ENCODE measurements at places on chromosomes 2 and 18.

DNA sequence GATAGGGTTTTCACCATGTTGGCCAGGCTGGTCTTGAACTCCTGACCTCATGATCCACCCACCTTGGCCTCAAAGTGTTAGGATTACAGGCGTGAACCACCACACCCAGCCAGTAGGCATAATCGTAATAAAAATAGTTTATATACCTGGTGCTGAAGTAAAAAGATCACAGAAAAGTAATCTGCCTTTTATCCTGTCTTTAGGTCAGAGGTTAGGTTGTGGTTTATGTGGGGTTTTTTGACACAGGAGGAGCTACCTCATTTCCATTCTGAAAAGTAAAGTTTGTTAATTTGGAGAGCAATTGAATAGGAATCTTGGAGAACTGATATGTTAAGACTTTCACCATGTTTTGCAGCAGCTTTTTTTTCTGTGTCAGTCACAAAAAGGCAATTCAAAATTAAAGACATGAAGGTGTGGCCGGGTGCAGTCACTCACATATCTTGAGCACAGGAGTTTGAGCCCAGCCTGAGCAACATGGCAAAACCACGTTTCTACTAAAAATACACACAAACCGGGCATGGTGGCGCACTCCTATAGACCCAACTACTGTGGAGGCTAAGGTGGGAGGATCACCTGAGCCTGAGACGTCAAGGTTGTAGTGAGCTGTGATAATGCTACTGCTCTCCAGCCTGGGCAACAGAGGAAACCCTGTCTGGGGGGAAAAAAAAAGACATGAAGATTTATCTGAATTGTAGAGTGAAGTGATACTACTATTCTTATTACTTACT lies 31.5 kb downstream of the CCNT2 start:
- DNase-seq = no peak

DNA sequence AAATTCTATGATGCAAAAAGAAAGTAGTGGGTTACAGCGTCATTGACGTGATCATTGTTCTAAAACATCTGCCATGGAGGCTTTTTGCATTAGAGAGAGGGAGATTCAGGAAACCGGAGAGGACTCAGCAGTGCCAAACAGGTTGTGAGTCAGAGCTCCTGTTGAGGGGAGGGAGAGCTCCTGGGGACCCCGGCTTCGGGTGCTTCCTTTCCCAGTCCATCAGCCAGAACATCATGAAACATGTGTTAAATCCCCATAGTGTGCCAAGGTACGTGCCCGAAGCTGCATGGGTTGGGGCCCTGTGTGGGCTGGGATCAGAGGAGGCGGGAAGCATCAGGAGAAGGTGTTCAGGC lies 791 bp upstream of the CYRIA start:
- DNase-seq = peak; percentile 20

GRCh38 chr2:226679389-226680065 lies 120.1 kb downstream of the IRS1 start:
- no peak for DNase-seq

GRCh38 chr2:78778756-78779510 lies 246.6 kb upstream of the REG3G start:
- no peak for DNase-seq

Data from iPS DF 19.7 (cell line).